Inflammatory macrophage (primary cell): ENCODE measurements at places on chromosomes 5 and 9.

GRCh38 chr9:87615136-87615535 is 110.8 kb upstream of the CTSL start:
- DNase-seq = peak; percentile 59

GRCh38 chr5:112752335-112752734 is 14.7 kb downstream of the APC start:
- DNase-seq = no peak

DNA sequence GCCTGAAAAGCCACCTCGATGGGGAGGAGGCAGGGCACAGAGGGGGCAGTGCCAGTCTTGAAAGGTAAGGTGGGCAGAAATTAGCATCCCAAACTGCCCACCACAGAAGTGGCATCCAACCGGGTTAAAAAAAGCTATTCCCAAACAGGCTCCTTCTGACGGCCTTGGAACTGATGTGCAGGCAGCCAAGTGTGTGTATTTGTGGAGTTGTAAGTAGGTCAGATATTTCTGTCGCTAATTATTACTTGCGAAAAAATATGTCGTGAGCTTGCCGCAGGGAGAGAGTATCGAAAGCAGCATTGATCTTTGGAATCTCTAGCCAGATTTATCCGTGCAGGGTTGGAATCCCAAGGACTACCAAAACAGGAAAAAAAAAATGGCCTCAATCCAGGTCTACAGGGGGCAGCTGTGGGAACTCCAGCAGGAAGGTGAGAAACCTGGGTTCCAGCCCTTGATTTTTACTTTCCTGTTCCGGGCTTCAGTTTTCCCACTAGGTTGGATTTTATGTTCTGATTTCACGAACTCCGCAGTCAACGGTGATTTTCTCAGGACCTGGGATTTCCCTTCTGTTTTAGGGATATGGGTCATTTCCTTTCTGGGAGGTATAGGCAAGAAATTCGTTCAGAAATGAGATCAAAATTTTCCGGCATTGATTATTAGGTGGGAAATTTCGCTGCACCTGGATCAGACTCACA is 200.8 kb downstream of the RGS3 start:
- DNase-seq = no peak

DNA sequence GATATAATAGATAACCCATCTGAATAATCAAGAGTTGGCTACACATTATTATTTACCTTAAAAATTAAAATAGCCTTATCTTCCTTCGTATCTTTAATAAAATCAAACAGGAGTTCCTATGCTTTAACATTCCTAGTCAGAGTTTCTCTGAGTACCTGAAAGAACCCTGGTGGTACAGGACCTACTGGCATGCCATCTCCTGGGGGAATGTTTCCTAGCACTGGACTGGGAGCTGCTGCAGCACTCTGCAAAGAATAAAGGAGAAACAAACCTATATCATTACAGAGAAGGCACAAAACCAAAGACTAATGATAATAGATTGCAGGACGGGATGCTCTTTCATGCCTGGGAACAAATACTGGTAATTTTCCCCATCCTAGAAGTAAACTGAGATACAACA is 119.5 kb upstream of the ACOT12 start:
- DNase-seq = no peak

GRCh38 chr5:32794086-32794485 is 83.0 kb downstream of the NPR3 start:
- peak; percentile 12 for DNase-seq

DNA sequence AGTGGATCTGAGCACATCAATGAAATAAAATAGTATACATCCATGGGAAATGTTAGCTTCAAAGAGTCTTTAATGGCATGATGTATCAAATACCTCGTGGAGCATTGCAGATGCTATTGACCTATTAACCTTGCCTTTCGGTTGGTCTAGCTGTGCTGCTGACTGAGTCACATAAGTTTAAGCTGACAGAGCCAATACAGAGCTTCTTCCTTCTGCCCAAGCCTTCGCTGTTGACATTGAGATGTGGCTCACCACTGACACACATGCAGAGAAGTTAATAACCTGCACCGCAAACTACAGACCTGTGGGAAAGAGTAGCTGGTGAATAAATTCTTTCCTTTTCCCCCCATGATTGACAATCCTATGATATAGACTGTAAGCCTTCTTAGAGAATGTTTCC is 78.2 kb downstream of the LURAP1L start:
- no peak for DNase-seq

GRCh38 chr5:177325868-177326381 is 14.2 kb upstream of the MXD3 start:
- DNase-seq = no peak

- peak; percentile 29 for DNase-seq
Measured at GRCh38 chr5:142087920-142088679, 20.5 kb upstream of the NDFIP1 start.

GRCh38 chr5:35794328-35794619 is 62.4 kb upstream of the IL7R start:
- DNase-seq = no peak

DNA sequence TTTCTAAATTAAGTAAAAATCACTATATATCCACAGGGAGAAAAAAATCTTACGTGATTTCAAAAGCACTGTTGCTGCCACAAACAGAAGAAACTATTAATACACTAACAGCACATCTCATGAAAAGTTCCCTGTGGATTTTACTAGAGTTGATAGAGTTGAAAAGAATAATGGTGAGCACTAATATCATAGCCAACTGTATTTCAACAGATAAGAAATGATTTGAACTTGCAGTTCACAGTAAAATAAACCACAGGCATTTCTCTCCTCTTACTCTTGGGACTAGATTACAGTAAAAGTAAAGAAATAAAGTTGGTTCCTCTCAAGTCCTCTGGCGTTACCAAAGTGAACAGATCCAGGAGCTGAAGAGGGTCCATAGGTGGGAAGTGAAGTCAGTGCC is 27.9 kb downstream of the AGTPBP1 start:
- no peak for DNase-seq

DNA sequence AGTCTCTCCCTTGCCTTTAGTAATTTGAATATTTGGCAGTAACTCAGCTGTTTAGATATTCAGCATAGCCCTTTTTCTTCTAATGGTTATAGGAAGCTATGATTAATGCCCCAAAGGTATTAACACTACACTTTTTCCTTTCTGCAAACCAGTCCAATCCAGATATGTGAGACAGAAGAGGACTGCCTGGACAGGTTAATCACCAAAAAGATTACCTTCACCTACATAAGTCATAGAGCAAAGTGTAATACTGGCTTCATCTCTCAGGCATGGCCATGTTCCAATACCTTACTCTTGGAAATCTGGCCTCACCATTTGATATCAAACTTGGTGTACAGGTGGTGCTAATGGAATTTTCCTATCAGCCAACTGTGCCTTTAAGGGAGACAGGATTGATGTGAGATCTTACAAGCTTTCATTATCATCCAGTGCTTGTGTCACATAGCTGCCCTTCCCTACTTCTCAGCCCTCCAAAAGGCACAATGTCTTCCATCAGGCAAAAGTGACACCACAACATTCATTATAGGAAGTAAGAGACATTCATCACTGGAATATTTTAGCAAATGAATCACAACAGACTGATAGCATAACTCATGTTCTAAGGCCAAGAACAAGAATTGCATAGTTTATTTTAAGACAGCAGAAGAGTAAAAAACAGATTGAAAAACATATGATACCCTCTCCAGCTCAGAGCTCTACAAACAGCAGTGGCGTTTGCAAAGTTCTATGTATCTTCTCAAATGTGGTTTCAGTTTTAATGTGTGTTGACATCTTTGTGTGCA is 91.2 kb upstream of the PAM start:
- DNase-seq = no peak

GRCh38 chr5:97628807-97629206 is 445.8 kb upstream of the RIOK2 start:
- DNase-seq = no peak
